ENCODE measurements at places on chromosomes 1 and 21.

DNA sequence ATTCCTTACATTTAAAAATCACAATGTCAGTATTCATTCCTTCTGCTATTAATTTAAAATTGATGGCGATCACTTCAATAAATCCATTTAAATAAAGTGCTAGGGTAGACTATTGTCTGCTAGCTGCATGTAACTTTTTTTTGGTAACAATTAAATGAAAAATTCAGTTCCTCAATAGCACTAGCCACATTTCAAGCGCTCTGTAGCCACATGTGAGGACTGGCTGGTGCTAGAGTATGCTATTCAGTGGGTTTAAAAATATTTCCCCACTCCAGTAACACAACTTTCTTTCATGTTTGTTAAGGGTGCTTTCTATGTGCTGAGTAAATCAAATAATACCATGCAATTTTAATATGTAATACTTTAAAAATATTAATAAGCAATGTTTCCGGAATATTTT, 108.2 kb downstream of the LTN1 start:
- no peak for DNase-seq

- DNase-seq = no peak
Measured at GRCh38 chr21:21018821-21019220, 20.6 kb downstream of the NCAM2 start.

DNA sequence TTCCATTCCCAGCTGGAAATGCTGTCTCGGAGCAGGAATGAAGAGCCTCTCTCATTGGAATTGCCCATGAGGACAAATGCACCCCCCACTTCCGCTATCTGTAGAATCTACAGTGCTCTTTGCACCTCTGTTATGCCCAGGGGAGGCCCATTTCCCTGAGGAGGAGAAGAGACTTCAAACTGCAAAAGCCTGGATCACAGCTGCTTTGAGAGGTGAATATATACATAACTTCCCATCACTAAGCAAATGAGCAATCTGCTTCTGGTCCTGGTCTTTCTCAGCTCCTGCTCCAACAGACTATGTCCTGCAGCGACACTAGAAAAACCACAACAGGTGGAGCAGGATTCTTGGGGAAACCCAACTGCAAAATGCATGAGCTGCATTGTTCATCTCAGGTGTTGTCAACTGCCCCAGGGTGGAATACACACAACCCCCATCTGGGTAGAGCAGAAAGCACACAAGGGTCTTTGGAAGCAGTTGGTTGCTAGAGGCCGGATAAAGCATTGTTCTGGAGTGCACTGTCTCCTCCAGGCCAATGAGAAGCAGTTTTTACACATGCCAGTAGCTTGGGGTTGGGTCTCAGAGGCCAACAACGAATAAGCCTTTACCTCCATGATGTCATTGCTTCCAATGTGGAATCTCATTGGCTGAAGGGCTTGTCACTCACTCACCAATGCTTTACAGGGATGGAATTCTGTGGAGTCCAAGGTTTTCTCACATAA, 67.7 kb upstream of the RAB4A start:
- DNase-seq = peak; percentile 88

DNA sequence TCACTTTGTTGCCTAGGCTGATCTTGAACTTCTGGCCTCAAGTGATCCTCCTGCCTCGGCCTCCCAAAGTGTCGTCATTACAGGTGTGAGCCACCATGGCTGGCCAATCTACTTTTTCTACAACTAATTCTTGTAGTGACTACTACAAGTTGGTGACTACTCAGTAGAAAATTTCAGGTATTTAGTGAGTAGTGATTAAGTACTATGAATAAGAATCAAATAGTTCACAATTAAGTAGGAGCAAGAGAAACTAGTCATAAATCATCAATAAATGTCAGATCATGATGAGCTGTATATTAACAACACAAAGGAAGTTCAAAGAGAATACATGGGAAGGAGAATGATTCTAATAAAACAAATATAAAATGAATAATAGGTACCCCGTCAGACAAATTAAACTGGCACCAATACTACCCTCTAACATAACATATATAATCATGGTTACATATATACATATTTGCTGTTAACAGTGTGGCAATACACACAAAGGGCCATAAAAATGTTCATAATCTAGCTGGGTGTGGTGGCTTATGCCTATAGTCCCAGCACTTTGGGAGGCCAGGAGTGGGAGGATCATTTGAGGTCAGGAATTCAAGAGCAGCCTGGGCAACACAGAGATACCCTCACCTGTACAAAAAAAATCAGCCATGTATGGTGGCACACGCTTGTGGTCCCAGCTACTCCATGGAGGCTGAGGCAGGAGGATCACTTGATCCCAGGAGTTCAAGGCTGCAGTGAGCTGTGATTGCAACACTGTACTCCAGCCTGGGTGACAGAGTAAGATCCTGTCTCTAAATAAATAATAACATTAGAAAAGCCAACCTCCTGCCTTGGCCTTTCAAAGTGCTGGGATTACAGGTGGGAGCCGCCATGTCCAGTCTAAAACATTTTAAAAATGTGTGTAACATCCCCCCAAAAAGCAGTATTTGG, 19.1 kb downstream of the YY1AP1 start:
- DNase-seq = no peak

- no peak for DNase-seq
Measured at GRCh38 chr21:41659791-41660560, 106.9 kb downstream of the RIPK4 start.

- DNase-seq = no peak
Measured at GRCh38 chr1:176051902-176052518, 155.1 kb downstream of the COP1 start.

DNA sequence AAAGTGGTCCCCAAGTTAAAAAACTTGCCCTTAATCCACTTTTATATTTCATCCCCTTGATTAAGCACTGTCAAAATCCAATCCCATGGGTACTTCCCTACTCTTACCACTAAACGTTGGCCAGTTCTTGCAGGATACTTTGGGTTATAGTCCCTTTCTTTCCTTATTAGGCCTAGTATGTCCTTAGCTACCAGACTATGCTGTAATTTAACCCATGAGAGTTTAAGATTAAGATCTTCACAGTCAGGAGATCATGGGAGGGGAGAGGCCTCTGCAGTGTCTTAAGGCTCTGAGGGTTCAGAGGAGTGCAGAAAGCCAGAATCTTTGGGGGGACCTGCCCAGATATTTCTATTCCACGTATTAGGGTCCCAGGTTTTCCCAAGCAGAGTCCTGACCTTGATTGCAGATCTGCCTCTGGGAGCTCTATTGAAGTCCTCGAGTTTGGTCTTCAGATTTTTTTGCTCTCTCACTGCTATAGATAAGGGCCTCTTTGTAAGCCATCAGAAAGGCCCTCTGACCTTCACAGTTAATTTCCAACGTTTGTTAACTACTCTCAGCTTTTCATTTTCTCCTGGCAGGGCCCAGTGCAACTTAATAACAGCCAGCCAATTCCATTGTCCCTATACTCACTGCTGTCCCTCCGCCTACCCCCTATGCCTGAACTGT, 9.0 kb upstream of the CGN start:
- DNase-seq = no peak

DNA sequence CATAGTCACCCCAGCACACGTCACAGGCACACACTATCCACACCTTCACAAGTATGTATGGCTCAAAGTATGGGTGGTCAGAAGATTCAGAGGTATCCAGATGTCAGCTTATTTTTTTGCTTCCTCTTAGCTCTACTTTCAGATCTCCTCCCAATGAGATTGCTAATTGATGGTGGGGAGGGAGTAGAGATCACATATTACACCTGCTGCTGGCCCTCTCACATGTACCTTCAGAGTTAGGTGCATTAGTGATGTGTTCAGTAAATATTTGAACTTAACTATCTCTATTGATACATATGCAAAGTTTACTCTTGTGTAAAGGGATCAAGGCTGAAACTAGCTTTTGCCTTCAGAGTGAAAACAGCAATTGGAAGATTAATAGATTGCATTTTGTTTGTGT, 262.6 kb downstream of the PCP4 start:
- DNase-seq = no peak

DNA sequence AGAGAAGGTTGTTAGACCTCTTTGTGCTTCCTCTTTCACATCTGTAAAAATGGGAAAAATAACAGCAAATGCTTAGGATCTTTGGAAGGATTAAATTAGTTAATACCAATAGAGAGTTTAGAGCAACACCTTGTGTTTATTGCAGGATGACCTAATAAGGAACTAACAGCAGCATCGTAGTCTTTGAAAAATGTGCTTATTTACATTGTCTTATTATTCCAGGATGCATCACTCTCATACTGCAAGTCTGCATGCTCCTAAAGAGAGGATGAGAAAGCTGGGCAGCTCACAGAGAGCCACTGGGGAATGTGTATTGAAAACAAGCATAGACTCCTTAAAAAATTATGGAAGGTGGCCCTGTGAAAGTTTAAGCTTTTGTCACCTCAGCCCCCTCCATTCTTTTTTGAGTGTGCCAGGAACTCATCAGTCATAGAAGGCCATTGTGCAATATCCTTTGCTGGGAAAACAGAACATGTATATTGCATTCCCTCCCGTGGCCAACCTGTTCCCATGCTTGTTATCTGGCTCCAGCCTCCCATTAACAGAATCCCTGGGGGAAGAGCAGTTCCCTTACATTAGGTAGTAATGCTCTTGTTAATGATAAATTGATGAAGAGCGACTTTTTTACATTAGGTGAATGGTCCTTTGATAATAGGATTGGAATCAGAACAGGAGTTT, 180.7 kb downstream of the ZNF326 start:
- DNase-seq = no peak

DNA sequence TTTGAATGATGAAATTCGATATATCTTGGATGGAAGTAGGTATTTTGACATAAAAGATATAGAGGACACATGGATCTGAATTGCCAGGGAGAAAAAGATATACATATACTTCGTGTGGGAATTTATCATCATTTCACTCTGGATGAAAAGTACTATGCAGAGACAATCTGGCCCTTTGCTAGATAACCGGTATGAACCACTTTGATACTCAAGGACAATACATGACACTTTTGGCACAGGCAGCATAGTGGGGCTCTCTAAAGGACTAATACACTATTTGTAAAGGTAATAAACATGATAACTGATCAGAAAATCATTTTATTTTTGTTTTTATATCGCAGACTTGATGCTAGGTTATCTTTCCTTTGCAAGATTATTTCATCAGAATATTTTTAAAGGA, 24.2 kb downstream of the JAK1 start:
- DNase-seq = no peak

- DNase-seq = no peak
Measured at GRCh38 chr1:154735804-154736168, 127.8 kb upstream of the ADAR start.

DNA sequence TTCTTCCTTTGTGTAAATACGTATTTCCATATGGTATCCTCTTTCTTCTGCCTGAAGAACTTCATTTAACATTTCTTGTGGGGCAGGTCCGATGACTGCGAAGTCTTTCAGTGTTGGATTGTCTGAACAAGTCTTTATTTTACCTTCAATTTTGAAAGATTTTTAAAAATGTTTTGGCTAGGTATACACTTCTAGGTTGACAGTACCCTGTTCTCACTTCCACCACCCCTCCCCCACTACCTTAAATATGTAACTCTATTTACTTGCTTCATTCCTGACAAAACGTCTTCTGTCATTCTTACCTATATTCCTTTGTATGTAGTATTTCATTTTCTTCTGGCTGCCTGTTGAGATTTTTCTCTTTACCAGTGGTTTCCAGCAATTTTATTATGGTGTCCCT, 85.7 kb upstream of the ARTN start:
- DNase-seq = no peak

DNA sequence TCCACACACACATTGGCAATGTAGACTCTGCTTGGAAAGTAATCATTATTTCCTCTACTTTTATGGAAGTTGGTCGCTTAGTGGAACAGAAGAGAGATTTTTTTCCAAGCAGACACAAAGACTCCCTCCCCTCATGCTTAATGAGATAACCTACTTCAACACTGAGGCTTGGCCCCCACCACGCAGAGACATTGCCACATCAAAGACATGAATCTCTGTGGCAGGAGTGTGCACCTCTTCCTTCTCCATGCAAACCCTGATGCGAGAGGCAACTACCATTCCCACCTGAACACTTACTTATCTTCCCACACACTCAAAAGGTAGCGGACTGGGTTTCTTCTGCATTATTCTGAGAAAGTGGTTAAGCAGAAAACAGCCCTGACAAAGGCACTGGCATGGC, 37.3 kb upstream of the LPAR3 start:
- no peak for DNase-seq

GRCh38 chr1:178513278-178513983, 522 bp downstream of the TEX35 start:
- DNase-seq = peak; percentile 33

DNA sequence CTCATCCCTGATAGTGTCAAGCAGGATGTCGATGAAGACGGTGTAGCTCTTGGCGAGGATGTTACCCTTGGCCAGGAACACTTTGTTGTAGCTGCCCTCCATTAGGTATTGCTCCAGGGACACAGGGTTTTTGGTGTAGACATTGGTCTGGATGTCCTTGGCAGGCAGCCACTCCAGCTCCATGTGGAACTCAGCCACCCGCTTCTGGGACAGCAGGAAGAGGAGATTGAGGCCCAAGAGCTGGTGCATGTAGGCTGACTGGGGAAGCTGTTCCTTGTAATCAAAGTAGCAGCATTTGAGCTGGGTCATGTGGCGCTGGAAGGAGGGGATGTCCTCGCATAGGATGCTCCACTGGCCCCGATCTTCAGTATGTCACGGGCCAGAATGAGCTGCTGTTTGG, 9.5 kb downstream of the IL6R start:
- DNase-seq = no peak

- DNase-seq = no peak
Measured at GRCh38 chr1:113326976-113327375, 63.3 kb upstream of the MAGI3 start.
